ENCODE measurements at places on chromosomes 12 and 14.

- DNase-seq, result no peak
Measured at GRCh38 chr14:65704437-65704836, 291.9 kb downstream of the FUT8 start.

GRCh38 chr12:388012-388411, 1.1 kb downstream of the KDM5A start:
- no peak for DNase-seq

GRCh38 chr12:108211157-108211556, 82.1 kb downstream of the WSCD2 start:
- no peak for DNase-seq

DNA sequence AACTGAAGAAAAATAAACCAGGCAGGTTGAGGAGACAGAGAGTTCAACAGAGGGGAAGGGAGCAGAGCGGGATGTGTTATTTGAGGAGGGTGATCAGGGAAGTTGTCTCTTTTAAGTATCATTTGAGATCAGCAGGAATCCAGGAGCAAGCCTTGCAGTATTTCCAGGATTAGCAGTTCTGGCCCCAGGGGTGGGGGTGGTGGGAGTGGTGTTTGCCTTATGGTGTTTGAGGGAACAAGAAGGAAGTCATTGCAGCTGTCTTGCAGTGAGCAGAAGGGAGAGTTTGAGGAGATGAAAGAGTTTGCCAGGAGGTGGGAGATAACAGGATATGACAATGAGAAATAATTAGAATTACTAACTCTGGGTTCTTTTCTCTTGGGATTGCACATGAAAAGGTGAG, 418.6 kb downstream of the NELL2 start:
- no peak for DNase-seq

- no peak for DNase-seq
Measured at GRCh38 chr14:94946244-94946643, 176.3 kb upstream of the GSC start.

- DNase-seq, result no peak
Measured at GRCh38 chr12:55746174-55746912, 3.4 kb downstream of the GDF11 start.

GRCh38 chr12:65280306-65280705, 1.8 kb downstream of the MSRB3 start:
- DNase-seq, result no peak

- DNase-seq, result no peak
Measured at GRCh38 chr12:10457760-10458159, 4.6 kb upstream of the KLRC1 start.

DNA sequence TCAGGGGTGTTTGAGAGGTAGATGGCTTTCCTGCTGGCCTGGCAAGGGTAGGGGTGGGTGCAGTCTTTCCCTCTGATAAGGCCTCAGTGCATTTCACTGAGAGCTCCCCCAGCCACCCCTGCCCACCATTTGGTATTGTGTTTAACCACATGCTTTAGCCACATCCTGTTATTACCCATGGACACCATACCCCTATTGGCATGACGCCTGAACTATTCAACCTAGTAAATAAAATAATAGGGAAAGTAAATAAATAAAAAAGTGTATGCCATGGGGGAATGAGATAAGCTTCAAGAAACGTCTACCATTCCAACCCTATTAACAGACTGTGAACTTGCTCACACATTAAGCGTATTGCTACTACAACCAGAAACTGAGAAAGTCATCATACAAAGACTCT, 7.6 kb upstream of the LGR5 start:
- no peak for DNase-seq

Data from CD4-positive, alpha-beta T cell (primary cell).